ENCODE measurements at places on chromosomes 13 and 19.

DNA sequence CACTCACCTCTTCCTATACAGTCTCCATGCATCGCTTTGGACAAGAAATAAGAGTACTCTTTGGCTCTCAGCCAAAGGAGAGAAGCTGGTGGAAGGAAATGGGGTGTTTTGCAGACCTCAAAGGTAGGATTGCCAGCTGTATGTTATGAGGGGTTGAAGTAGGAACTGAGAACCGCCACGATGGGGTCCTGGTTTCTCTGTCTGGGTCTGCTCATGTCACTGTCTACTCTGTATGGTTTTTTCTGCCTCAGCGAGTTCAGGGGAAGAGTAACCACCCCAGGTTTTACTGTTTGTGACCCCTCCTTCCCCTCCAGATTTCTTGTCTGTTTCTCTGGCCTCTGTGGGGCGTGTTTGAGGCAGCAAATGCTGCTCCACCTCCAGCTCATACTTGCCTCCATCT lies 4.1 kb downstream of the ZNF805 start:
- DNase-seq = no peak

DNA sequence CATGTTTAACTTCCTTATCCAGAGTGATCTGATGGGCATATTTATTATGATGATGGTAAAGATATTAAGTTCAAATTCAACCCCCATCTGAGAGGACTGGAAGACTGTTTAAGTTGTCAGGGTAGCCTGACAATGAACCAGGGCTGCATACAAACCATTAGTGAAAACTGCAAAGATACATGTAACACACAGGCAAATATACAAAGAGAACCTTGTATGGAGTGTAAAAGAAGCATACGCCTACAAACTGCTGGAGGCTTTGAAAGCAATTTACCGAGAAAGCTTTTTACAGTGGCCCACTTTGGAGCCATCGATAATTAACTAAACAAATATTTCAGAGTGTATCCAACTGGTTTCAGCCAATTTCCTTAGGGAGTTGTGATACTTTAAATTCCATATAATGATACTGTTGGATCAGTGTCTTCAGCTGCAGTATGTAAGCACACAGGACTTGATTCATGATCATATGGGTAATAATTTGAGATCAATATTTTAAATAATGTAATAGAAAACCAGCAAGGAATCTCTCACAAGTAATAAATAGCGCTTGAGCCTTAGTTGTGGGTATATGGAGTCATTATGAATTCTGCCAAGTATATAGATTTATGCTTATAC lies 231.5 kb upstream of the SPRY2 start:
- no peak for DNase-seq

GRCh38 chr19:17794731-17795494 lies at the start of gene B3GNT3:
TSS of gene B3GNT3 (plus strand) at chr19:17795138. CDS start at chr19:17807808, 12,670 bp downstream.
- DNase-seq = no peak

DNA sequence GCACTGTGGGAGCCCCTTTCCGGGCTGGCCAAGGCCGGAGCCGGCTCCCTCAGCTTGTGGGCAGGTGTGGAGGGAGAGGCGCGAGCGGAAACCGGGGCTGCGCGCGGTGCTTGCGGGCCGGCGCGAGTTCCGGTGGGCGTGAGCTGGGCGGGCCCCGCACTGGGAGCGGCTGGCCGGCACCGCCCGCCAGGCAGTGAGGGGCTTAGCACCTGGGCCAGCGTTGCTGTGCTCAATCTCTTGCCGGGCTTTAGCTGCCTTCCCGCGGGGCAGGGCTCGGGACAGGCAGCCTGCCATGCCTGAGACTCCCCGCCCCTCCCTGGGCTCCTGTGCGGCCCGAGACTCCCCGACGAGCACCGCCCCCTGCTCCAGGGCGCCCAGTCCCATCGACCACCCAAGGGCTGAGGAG lies 405.2 kb upstream of the PRR20A start:
- no peak for DNase-seq

- DNase-seq = no peak
Observed at GRCh38 chr13:49225223-49226042, 5.3 kb downstream of the MLNR start.

- no peak for DNase-seq
Observed at GRCh38 chr13:51585696-51586095, 1.4 kb downstream of the WDFY2 start.

GRCh38 chr13:91644806-91645205 lies 246.4 kb downstream of the GPC5 start:
- no peak for DNase-seq

DNA sequence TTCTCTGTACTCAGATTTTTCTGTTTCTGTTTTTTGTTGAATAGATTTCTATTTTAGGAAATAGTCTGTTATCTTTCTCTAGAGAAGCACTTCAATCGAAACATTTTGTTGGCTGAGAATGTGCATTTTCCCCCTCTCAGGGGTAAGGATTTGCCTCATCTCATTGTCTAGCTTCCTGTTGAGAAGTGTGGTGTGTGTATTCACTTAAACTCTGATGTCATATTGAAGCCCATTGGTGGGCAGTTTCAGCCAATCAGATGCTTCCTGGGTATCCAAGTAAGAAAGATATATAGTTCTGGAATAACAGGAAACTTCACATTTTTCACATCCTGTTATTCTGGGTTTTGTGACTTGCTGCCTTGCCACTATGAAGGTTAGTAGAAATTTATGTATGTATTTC lies 87.6 kb downstream of the ARHGEF7 start:
- DNase-seq = peak; percentile 56

DNA sequence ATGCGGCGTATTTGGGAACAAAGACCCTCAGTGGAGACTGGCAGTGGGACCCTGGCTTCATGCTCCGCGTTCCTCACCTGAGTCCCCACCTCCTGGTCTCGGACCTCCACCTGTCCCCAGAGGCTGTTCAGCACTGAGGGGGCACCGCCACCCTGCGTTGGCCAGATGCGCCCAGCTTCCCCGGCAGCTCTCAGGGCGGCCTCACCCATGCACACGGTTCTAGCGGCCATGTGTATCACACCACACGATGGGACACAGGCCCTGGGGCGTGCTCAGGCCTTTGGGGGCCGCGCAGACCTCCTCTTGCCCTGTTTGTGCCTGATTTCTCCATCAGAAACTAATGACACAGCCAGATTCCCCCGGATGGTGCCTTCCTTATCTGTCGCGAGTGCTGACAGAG lies 138.1 kb downstream of the KDM4B start:
- no peak for DNase-seq
